GM23248 (cell line): ENCODE measurements at places on chromosomes 1 and 21. TPM values are rescaled to one million over a fixed set of nuclear protein-coding genes. Genes with fewer than 3 reads are reported as not detected.

DNA sequence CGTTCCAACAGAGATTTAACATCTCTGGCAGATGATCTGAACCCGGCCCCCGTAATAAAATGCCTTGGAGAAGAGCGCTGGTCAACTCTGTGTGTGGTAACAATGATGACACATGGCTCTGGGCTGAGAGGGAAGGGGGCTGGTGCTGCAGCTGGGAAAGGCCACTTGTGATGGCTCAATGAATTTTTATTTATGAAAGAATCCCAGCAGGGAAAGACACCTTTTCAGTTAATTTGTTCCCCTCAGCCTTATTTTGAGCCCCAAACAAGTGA is 59.4 kb downstream of the SYT6 start:
- DNase-seq = peak; percentile 76

Gene RUNX1
- total RNA-seq = 32.6 and 35.3 TPM in 2 replicates

DNA sequence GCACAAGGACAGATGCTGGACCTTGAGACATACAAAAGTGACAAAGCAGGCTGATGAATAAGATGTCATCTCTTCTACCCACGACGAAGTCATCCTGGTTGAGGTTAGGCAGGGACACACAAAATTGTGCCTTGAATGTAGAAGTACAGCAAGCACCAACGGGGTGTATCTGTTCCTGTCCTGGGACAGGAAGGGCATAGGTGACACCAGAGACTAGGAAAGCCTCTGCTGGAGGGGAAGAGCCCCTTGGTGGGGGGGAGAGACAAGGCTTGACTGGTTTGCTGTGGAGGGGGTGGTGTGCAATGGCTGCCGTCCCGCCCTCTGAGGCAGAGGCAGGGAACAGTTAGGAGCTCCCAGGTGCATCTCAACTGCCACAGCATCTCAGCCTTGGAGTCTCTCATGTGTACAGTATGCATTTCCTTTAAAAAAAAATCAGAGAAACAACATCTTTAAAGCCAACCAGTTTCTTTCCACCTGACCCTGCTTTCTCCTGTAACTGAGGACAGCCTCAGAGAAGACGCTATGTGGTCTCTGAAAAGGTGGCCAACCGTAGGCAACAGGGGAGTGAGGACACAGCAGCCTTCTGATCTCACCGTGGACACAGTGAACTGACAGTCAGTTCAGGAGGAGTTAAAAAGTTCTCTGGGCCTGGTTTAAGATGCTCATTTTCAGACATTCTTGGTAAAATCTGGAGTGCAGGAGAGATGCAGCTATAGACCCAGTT is 17.7 kb upstream of the GFI1 start:
- no peak for DNase-seq

- DNase-seq = no peak
These were observed 123.8 kb upstream of the CTTNBP2NL start for GRCh38 chr1:112272101-112272772.

- DNase-seq = no peak
These were observed 233.7 kb downstream of the NCAM2 start for GRCh38 chr21:21231913-21232312.

GRCh38 chr1:71490432-71490831 is 409.6 kb upstream of the ZRANB2 start:
- peak; percentile 55 for DNase-seq

DNA sequence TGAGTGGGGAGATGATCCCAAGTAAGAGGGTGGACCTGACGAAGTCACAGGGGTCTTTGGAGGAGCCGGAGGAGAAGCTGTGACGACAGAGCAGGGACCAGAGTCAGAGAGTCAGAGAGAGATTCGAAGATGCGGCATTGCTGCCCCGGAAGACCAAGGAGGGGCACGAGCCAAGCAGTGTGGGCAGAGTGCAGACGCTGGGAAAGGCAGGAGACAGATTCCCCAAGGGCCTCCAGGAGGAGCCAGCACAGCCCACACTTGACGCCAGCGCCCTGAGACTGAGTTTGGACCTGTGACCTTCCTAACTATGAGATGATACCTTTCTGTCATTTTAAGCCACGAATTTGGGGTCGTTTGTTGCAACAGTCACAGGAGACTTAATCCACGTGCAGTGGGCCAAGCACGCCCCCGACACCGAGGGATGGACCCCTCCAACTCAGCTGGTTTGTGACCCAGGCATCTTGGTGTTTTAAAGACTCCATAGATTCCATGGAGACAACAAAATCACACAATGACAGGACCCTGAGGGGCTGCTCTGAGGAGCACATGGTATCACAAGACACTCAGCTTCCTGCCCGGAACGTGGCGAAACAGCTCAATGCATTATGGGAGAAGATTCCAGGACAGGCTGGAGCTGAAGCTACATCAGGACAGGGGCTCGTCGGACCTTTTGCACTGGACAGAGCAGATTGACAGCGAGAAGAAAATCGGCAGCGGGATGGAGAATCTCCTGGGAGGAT is 11.0 kb upstream of the TFF1 start:
- no peak for DNase-seq

GRCh38 chr1:154703170-154703569 is 95.2 kb upstream of the ADAR start:
- DNase-seq = peak; percentile 10

Gene GNAT2
- total RNA-seq = not detected in 2 replicates

DNA sequence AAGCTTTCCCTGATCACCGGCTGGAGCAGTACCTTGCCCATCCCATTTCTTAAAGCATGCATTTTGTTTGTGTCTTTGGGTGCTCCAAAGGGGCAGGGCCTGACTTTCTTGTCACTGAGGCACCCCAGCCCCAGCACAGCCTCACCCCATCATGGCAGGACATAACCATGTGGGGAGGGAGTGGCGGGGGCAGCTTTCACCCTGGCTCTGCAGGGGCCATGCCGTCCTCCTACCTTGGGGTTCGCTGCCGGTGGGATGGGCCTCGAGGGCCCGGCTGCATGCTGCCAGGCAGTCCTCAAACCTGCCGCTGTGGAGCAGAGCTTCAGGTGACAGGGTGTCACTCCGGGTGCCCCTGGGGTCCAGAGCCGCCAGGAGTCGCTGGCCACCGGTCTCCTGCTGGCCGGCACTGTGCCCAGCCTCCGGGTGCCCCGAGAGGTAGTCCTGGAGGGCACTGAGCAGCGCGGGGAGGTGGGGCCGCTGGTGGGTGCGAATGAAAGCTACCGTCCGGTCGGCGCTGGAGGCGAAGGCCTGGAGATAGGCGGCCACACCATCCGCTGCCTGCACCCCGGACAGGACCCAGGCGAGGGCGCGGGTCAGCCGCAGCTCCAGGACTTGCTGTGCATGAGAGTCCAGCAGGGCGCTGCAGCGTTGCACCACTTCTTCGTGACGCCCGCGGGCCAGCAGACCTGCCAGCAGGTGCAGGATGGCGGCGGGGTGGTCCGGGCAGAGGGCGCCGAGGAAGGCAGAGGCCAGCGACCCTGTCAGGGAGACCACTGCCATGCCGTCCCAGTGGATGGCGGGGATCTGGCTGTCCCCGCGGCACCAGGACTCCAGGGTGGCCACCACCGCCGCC is 1.5 kb downstream of the TTC34 start:
- DNase-seq = no peak

GRCh38 chr1:31761883-31762282 is 2.3 kb downstream of the ADGRB2 start:
- peak; percentile 43 for DNase-seq

Gene LRRC8B
- 0.32 and 0.63 TPM in 2 replicates for total RNA-seq

GRCh38 chr1:244881552-244882280 is 17.4 kb upstream of the HNRNPU start:
- DNase-seq = no peak

Gene HOOK1
- not detected in 2 replicates for total RNA-seq

Gene MYOM3
- total RNA-seq = 1.0 and 1.4 TPM in 2 replicates

Gene ZNF593OS
- not detected in 2 replicates for total RNA-seq

- DNase-seq = peak; percentile 89
These were observed 134.2 kb downstream of the GDAP2 start for GRCh38 chr1:117795190-117795589.

DNA sequence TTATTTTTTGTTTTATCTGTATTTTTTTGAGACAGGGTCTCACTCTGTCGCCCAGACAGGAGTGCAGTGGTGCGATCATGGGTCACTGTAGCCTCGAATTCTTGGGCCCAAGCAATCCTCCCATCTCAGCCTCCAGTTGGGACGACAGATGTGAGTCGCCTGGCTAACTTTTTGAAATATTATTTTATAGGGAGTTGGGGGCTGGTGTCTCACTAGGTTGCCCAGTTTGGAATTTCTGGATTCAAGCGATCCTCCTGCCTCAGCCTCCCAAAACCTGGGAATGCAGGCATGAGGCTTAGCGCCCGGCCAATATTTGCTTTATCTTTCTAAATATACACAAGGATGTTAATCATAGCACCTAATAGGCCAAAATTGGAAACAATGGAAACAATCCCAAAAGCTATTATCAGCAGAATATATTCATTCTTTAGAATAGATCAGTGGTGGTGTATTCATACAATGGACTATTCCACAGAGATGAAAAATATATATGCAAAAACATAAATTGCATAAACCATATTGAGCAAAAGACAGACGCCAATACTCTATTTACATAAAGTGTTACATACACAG is 55.9 kb downstream of the DAP3 start:
- no peak for DNase-seq

Gene AK5
- 65.3 and 81.3 TPM in 2 replicates for total RNA-seq

DNA sequence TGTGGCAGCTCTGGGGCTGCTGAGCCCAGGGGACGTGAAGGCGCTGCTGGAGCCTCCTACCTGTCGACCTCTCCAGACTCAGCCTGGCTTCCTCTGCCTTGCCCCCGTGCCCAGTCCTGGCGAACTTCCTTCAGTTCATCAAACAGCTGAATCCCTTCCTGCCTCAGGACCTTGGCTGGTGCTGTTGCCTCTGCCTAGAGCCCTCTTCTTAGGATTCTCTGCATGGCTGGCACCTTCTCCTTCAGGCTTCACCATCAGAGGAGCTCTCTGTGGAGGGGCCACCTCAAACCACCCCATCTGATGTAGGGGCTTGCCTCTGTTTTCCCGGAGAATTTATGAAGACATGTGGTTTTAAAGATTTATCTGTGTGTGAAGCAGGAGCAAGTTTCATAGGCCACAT is 23.4 kb upstream of the ATF3 start:
- no peak for DNase-seq

DNA sequence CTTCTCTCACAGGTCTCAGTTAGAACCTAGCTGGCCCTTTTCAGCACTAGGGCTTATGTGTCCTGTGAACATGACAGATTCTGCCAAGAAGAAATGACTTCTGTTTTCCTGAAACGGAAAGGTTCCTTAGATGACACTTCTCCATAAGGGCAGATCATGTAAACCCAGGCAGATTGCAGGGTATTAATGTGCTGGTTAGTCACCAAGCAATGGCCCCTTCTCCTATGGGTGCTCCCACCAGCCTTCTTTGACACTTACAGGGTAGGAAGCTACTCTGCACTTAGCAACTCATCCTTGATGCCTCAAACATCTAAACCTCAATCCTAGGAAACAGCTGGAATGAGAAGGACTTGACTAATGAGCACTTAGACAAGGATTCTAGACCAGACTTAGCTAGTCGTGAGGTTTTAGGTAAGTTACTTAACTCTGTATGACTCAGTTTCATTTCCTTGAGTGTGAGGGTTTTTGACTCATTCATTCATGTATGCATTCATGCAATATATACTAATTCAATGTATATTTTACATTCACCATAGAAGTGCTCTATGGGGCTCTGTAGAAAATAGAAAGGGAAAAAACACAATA is 74.1 kb upstream of the PLXNA2 start:
- no peak for DNase-seq

GRCh38 chr1:193070942-193071341 is 11.5 kb downstream of the RO60 start:
- no peak for DNase-seq

DNA sequence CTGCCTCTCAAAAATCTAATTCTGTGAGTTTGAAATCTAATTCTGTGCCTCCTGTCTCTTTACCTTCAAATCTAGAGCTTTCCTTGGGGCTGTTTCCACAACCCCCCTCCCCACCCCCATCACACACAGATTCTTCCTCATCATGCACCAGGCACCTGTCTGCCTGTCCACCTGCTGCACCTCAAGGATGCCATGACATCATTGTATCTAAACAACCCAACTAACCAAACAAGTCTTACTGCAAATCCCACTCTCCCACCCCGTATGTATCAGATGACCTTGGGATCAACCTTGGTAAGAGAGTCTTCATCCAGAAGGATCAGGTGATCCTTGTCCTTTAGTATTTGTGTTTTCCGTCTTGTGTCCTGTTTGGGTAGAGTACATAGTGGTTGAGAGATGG is 102.7 kb upstream of the SIM2 start:
- no peak for DNase-seq

Gene SELENBP1
- 3.5 and 4.0 TPM in 2 replicates for total RNA-seq

DNA sequence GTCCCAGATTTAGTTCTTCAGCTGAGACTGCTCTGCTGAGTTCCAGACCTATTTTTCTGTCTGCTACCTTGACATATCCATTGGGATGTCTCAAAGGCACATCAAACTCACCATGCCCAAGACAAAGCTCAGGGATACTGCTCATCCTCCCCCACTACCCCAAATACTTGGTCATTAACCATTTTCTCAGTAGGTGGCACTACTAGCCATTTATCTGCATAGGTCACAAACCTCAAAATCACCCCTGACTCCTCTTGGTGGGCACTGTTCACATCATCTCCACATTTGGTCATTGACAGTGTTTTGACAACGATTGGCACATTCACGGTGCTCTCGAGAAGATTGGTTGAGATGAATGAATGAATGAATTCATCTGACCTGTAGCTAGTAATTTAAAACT is 32.1 kb downstream of the CACNA1S start:
- DNase-seq = no peak

- no peak for DNase-seq
These were observed 144.2 kb downstream of the DHRS3 start for GRCh38 chr1:12473596-12474362.

Gene IQGAP3
- 12.5 and 14.7 TPM in 2 replicates for total RNA-seq
